ENCODE measurements at places on chromosomes 2 and 18.

- H3K4me1 ChIP-seq: no peaks in the 10 kb centered on the region
- H3K4me3 ChIP-seq: no peak overlapping the region
- peaks cover 10% of the 10 kb centered on the region for H3K36me3 ChIP-seq
- DNase-seq: no peak
These were observed 88.7 kb downstream of the ASB1 start for GRCh38 chr2:238515377-238515776.

DNA sequence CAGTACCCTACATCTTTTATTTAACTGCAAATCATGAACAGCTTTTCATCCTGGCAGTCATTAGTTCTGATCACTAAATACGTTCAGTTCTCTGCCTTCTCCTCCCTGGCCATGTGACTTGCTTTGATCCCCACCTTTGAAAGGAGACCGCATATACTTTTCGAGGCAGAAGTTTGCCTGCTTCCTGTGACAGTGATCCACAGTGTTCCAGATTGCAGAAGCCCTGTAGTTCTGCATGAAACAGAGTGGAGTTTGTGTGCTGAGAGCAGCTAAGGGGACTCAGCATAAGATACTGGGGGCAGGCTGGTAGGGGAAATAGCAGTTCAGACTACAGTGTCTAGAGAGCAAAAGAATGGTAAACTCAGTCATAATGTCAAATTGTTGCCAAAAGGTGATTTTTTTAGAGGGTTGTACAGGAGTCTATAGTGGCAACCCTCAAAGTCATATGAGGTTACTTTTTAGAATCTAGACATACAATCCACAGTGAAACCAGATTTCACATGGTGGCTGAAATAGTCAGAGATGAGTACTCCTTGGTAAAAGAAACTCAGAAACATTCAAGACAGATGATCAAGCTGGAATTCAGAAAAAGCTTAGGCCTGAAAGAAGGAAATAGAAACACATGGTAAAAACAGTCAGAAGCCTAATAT is 1800.4 kb upstream of the CELF4 start:
- DNase-seq: no peak
- H3K27ac ChIP-seq: no peak overlapping the region
- no peaks in the 10 kb centered on the region for H3K4me1 ChIP-seq
- no peak overlapping the region for H3K4me3 ChIP-seq
- no peaks in the 10 kb centered on the region for H3K36me3 ChIP-seq

GRCh38 chr18:64402636-64403035 is 253.7 kb upstream of the LINC00305 start:
- no peaks in the 10 kb centered on the region for H3K27me3 ChIP-seq
- H3K27ac ChIP-seq: no peak overlapping the region
- H3K4me3 ChIP-seq: no peak overlapping the region
- no peak for DNase-seq

DNA sequence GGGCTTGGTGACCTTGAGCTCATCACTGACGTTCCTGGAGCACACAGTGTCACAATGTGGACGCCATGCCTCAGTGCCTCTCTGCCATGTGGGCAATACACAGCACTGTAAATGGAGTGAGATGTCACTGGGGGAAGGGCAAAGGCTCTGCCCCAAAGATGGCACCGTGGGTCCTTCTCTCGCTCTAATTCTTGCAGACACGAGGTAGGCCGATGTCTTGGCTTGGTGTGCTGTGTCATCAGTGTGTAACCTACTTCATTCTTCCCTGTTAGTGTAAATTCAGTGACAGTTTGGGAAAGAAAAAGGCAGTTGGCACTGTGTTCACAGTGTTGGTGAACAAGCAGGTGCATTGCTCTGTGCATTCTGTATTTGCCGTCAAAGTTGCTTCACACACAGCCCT is 309.3 kb upstream of the MYT1L start:
- H3K36me3 ChIP-seq: no peaks in the 10 kb centered on the region
- H3K4me3 ChIP-seq: no peak overlapping the region
- peaks cover 6% of the 10 kb centered on the region for H3K4me1 ChIP-seq
- no peak for DNase-seq
- peaks cover 13% of the 10 kb centered on the region for H3K27me3 ChIP-seq

- H3K27me3 ChIP-seq: peaks cover 1% of the 10 kb centered on the region
- H3K4me3 ChIP-seq: no peak overlapping the region
- H3K27ac ChIP-seq: no peak overlapping the region
These were observed 114.0 kb upstream of the STON1 start for GRCh38 chr2:48415836-48416515.

- no peaks in the 10 kb centered on the region for H3K27me3 ChIP-seq
- H3K36me3 ChIP-seq: peaks cover 10% of the 10 kb centered on the region
These were observed 116.6 kb upstream of the PELI1 start for GRCh38 chr2:64260817-64261216.

GRCh38 chr2:218391202-218391601 is 8.5 kb upstream of the CTDSP1 start:
- H3K36me3 ChIP-seq: no peaks in the 10 kb centered on the region
- H3K4me1 ChIP-seq: peaks cover 14% of the 10 kb centered on the region
- no peak overlapping the region for H3K27ac ChIP-seq
- DNase-seq: no peak
- H3K4me3 ChIP-seq: no peak overlapping the region
- H3K27me3 ChIP-seq: peaks cover 2% of the 10 kb centered on the region

DNA sequence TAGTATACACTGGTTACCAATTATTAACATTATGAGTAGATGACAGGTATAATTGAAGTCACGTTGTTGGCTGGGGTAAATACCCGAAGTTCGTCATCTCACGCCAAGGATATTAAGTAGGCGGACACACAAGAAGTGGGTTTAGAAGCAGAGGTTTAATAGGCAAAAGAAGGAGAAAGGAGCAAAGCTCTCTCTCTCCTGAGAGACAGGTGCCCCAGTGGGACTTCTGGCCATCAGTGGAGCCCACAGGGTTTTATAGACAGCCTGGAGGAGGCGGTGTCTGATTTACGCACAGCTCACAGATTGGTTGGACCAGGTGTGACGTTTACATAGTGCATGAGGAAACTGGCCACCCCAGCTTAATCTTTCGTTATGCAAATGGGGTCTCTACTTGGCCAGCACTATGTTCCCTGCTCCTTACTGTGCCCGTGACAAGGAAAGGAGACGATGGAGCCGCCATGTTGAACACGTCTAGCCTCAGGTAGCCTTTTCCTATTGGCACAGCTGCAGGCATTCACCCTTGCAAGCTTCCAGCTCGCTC is 128.8 kb upstream of the KYNU start:
- no peak for DNase-seq
- no peak overlapping the region for H3K27ac ChIP-seq
- H3K36me3 ChIP-seq: no peaks in the 10 kb centered on the region
- H3K4me1 ChIP-seq: no peaks in the 10 kb centered on the region
- no peak overlapping the region for H3K4me3 ChIP-seq

- no peak for DNase-seq
- peaks cover 49% of the 10 kb centered on the region for H3K36me3 ChIP-seq
- H3K27ac ChIP-seq: no peak overlapping the region
- no peaks in the 10 kb centered on the region for H3K4me1 ChIP-seq
- no peaks in the 10 kb centered on the region for H3K27me3 ChIP-seq
These were observed 110.3 kb downstream of the RAB3GAP1 start for GRCh38 chr2:135162377-135162776.

- peaks cover 31% of the 10 kb centered on the region for H3K4me1 ChIP-seq
- peak overlapping the region; percentile 69 for H3K4me3 ChIP-seq
- H3K27ac ChIP-seq: peak overlapping the region; percentile 82
- H3K36me3 ChIP-seq: peaks cover 25% of the 10 kb centered on the region
- H3K27me3 ChIP-seq: no peaks in the 10 kb centered on the region
These were observed 44.9 kb downstream of the MALT1 start for GRCh38 chr18:58716060-58716756.

- H3K27me3 ChIP-seq: peaks cover 6% of the 10 kb centered on the region
- H3K4me1 ChIP-seq: no peaks in the 10 kb centered on the region
- no peak for DNase-seq
- no peaks in the 10 kb centered on the region for H3K36me3 ChIP-seq
- no peak overlapping the region for H3K27ac ChIP-seq
These were observed 94.9 kb downstream of the RNF152 start for GRCh38 chr18:61797696-61798590.

DNA sequence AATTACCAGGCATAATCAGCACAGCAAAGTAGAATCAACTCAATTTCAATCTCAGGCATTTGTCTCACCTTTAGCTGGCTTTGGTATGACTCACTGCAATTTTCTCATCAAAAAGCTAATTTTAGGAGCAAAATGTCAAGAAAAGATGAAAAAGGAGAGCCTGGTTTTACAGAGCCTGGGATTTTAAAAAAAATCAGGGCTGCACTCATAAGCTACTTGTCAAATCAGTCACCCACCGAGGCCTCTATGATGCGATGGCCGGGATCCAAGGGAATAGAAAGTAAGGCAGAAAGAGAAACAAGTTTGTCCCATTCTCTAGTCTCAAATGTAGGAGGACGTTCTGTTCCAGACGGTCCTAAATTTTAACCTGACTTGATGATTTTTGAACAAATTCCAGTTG is 170.9 kb downstream of the SOCS6 start:
- no peak for DNase-seq
- H3K4me1 ChIP-seq: peaks cover 5% of the 10 kb centered on the region
- peaks cover 11% of the 10 kb centered on the region for H3K27me3 ChIP-seq
- H3K36me3 ChIP-seq: no peaks in the 10 kb centered on the region
- no peak overlapping the region for H3K27ac ChIP-seq

DNA sequence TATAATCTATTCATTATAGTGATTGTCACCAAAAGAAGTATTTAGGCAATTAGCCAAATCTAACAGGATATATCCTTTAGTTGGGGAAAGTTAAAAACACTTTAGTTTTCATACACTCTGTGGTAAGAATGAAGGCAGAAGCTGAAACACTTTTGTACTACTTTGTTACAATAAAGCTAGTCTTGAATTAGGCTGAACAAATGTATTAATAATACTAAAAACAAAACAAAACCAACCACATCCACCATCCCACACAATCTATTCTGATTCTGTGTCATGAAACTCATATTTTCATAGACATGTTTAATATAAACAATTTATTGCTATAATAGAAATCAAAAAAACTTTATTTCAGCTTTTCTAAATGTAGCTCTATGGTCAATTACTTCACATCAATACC is 508.8 kb downstream of the ZEB2 start:
- no peak for DNase-seq
- H3K4me1 ChIP-seq: peaks cover 6% of the 10 kb centered on the region
- H3K27me3 ChIP-seq: no peaks in the 10 kb centered on the region
- no peak overlapping the region for H3K27ac ChIP-seq
- H3K36me3 ChIP-seq: peaks cover 16% of the 10 kb centered on the region
- H3K4me3 ChIP-seq: no peak overlapping the region

- peaks cover 34% of the 10 kb centered on the region for H3K36me3 ChIP-seq
- no peak overlapping the region for H3K27ac ChIP-seq
- H3K4me1 ChIP-seq: no peaks in the 10 kb centered on the region
- DNase-seq: no peak
These were observed 43.3 kb upstream of the ZFP36L2 start for GRCh38 chr2:43269706-43270105.

GRCh38 chr2:179701524-179702110 is 159.8 kb downstream of the ZNF385B start:
- no peaks in the 10 kb centered on the region for H3K36me3 ChIP-seq
- H3K27me3 ChIP-seq: peaks cover 3% of the 10 kb centered on the region
- H3K4me3 ChIP-seq: no peak overlapping the region
- no peak overlapping the region for H3K27ac ChIP-seq
- no peak for DNase-seq
- no peaks in the 10 kb centered on the region for H3K4me1 ChIP-seq

DNA sequence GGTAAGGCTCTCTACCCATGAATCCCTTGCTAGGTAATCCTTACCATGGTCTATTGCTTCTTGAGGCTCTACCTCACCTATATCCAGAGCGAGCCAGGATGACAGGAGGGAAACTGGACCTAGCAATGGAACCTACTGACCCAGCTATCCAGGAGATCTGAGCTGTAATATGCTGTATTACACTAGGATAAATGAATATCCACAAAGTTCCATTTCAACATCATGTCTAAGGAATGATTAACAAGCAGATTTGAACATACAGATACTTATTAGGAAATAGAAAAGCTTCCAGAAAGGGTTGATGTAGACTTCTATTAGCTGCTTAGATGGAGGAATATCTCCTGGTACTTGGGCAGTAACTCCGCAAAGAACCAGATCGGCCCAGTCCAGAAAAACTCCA is 110.1 kb downstream of the BAZ2B start:
- H3K36me3 ChIP-seq: peaks cover 8% of the 10 kb centered on the region
- no peak overlapping the region for H3K4me3 ChIP-seq
- H3K27ac ChIP-seq: no peak overlapping the region

DNA sequence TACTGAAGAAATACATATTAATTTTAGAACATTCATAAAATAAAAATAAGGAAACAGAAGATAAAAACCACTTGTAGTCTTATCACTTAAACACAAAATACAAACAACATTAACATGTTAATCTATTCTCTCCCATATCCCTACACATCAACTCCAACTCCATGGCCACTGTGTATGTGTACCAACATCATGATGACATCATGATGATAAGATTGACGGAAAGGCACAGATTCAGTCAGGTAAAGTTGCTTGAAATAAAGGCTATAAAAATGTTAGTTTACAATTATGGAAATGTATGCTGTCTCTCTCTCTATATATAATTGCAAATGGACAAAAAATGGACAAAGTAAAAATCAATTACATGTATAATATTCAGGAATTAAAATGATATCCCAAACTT is 388.5 kb upstream of the UBE2E3 start:
- DNase-seq: no peak
- H3K4me3 ChIP-seq: no peak overlapping the region
- H3K36me3 ChIP-seq: peaks cover 11% of the 10 kb centered on the region
- H3K27ac ChIP-seq: no peak overlapping the region

GRCh38 chr2:132478461-132479105 is 62.0 kb downstream of the GPR39 start:
- DNase-seq: no peak
- no peaks in the 10 kb centered on the region for H3K4me1 ChIP-seq
- no peak overlapping the region for H3K4me3 ChIP-seq
- H3K36me3 ChIP-seq: no peaks in the 10 kb centered on the region

DNA sequence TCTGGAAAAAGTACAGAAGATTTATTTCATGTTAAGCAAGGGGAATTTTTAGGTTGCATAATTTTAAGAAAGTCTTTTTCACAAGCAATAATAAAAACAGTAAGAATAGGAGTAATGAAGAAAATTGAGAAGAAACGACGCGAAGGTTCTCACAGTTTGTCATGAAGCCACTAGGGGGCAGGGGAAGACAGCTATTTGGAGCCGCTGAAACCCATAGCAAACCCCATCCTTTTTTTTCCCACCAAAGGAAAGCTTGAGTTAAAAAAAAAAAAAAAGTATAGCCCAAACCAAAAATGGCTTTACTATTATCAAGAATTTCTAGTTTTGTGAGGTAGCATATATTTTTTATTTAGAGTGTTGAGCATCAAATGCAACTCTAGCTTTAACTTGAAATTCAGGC is 300.9 kb downstream of the PHLPP1 start:
- peaks cover 16% of the 10 kb centered on the region for H3K27me3 ChIP-seq
- peak; percentile 27 for DNase-seq

GRCh38 chr18:4264347-4264791 is 190.7 kb downstream of the DLGAP1 start:
- peaks cover 1% of the 10 kb centered on the region for H3K36me3 ChIP-seq
- DNase-seq: no peak
- no peaks in the 10 kb centered on the region for H3K4me1 ChIP-seq
- H3K27ac ChIP-seq: no peak overlapping the region

- H3K27me3 ChIP-seq: no peaks in the 10 kb centered on the region
- no peak overlapping the region for H3K4me3 ChIP-seq
- H3K27ac ChIP-seq: no peak overlapping the region
- no peaks in the 10 kb centered on the region for H3K4me1 ChIP-seq
- no peak for DNase-seq
These were observed 653.7 kb downstream of the METTL4 start for GRCh38 chr18:1917569-1917968.

GRCh38 chr2:40957508-40957907 is 505.6 kb upstream of the SLC8A1 start:
- no peak overlapping the region for H3K27ac ChIP-seq
- DNase-seq: no peak
- no peak overlapping the region for H3K4me3 ChIP-seq
- no peaks in the 10 kb centered on the region for H3K36me3 ChIP-seq
